ENCODE measurements at places on chromosomes 12 and 14. TPM values are rescaled to one million over a fixed set of nuclear protein-coding genes. Genes with fewer than 3 reads are reported as not detected.

GRCh38 chr12:1594006-1594260 is 448 bp downstream of the FBXL14 start:
- no peak for DNase-seq

CAPZA3 gene
- total RNA-seq = not detected

- DNase-seq = no peak
These were observed 4.0 kb downstream of the NCOR2 start for GRCh38 chr12:124563401-124563800.

- no peak for DNase-seq
These were observed 94.2 kb downstream of the TMEM117 start for GRCh38 chr12:43930032-43930431.

LTB4R gene
- total RNA-seq = 1.3 TPM

DNA sequence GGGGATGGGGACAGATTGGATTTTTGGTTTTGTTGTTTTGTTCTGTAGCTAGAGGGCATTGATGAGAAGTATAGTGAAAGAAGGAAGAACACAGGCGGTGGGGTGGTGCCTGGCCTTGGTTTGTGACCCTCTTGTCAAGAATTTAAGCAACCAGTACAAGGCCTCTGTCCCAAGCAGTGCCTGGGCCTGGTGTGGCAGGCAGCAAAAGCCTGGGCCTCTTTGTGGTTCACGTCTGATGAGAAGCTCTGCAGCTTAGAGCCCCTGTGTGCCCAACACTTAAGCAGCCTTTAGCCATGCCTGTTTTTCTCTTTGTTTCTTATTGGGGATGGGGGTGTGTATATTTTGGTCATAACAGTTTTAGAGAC is 98.0 kb downstream of the PPP2R5C start:
- DNase-seq = no peak

- DNase-seq = no peak
These were observed 61.1 kb downstream of the SMUG1 start for GRCh38 chr12:54127538-54128259.

DNA sequence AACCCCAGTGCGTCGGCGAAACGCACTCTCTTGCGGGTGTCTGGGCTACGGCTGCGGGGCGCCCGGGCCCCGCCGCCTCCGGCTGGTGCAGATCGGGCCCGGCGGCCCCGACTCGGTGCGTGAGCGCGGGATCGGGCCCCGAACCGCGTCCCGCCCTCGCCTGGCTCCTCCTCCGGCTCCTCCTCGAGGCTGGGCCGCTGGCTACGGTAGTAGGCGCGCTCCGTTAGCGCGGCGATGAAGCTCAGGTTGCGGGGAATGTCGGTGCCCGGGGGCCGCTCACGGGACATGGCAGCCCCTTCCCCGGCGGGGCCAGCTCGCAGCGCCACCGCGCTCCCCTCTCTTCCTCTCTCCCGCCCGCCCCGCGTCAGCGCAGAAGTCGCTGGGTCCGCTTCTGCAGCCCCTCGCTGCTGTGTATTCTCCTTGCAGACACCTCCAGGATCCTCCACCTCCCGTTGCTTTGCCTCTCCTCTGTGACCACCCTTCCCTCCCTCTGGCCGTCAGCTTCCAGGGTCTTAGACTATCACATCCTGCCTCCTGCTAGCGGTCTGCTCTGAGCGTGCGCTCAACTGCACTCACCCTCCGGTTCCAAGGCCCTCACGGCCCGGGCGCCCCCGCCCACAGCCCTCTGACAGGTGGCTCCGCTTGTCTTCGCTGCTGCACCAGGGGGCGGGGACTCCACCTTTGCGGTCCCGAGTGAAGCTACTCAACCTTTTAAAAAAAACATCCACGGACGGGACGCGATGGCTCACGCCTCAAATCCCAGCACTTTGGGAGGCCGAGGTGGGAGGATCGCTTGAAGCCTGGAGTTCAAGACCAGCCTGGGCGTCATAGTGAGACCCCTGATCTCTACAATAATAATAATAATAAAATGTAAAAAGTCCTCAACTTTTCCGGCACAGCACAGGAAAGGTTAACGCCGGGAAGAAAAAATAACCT is at the start of gene PPP1R3E:
PPP1R3E (minus strand) TSS at position 570 of the 936 bp plus-strand sequence; CDS start at position 287, 283 bp downstream.
- peak; percentile 28 for DNase-seq

GRCh38 chr14:55190906-55191202 is 531 bp downstream of the DLGAP5 start:
- peak; percentile 20 for DNase-seq

PTCSC3 gene
- total RNA-seq = not detected

- no peak for DNase-seq
These were observed 2.7 kb downstream of the BTBD6 start for GRCh38 chr14:105250986-105251385.

DNA sequence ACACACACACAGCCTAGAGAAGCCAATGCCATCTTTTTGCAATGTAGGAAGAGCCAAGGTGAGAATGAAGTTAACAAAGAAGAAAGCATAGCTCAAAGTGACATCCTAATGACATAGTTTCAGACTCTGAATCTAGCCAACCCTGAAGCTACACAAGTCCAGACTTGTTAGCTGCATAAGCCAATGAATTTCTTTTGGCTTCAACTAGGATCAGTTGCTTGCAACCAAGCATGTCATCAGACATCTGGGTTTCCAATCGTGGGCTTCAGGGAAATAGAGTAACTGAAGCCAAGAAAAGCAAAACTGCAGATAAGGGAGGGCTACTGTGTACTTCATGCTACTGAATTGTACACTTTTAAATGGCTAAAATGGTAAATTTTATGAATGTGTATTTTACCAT is 4.4 kb upstream of the GPHN start:
- no peak for DNase-seq

PHLDA1 gene
- total RNA-seq = 68.7 TPM

DDX23 gene
- 121 TPM for total RNA-seq

ZNF605 gene
- 5.0 TPM for total RNA-seq

DNA sequence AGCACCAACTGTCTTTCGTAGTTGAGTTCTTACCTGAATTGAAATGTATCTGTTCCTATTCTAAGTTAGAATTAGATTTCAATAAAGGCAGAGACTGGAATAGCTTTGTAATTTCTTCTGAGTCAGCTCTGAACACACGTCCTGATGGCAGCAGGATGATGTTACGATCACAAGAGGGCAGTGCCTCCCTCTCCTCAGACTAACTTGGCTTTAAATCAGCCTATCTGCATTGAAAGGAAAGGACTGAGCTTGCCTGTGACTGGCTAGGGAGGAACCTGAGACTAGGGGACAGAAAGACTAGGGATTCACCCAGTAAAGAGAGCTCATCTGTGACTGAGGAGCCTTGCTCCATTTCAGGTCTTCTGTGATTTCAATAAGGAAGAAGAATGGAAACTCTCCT is 323.7 kb upstream of the OR4E1 start:
- peak; percentile 17 for DNase-seq

DNA sequence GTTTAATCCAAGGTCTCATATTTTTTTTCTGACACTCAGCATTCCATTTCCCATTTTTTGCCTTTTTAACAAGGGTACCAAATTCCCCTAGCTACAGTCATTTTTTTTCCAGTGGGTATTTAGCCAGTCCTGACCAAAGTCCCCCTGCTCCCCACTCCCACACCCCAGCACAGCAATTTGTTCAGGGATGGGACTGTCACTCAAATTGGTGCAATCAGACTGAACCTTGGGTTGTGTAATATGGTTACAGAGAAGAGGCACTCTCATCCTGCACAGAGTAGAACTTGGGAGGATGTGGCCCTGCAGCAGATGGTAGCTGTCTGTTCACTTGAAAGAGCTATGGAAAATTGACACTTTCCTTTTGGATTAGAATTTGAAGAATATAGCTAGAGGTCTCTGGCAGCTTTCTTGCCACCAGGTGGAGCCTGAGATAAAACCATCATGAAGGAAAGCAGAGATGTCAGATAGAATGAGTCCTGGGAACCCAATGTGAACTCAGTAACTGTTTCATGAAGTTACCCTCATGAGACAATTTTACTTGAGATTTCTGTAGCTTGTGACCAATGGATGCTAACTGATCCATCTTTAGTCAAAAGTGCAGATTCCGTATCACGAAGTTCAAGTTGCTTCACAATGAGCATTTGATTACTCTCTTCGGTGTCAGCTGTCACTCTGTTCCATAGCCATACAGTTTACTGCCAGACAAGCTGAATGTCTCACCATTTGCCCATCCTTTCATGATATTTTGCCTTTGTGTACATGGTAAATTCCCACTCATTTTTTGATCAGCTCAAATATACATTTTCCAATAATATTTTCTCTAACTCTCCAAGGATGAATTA is 394.0 kb upstream of the SYT1 start:
- DNase-seq = peak; percentile 58

DNA sequence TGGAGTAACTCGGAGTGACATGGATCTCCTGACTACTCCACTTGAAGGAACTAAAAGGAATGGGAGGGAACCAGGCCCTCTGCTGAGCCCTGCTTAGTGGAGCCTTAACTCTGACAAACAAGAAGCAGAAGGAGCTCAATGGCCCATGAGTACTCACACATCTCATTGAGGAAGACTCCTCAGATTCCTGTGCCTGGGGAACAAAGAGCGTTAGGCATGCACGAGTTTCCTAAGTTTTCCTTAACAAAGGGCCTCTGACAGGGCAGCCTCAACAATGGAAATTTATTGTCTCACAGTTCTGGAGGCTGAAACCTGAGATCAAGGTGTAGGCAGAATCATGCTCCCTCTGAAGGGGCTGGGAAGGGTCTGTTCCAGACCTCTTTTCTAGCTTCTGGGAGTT is 185.7 kb upstream of the NTF3 start:
- DNase-seq = no peak

DNA sequence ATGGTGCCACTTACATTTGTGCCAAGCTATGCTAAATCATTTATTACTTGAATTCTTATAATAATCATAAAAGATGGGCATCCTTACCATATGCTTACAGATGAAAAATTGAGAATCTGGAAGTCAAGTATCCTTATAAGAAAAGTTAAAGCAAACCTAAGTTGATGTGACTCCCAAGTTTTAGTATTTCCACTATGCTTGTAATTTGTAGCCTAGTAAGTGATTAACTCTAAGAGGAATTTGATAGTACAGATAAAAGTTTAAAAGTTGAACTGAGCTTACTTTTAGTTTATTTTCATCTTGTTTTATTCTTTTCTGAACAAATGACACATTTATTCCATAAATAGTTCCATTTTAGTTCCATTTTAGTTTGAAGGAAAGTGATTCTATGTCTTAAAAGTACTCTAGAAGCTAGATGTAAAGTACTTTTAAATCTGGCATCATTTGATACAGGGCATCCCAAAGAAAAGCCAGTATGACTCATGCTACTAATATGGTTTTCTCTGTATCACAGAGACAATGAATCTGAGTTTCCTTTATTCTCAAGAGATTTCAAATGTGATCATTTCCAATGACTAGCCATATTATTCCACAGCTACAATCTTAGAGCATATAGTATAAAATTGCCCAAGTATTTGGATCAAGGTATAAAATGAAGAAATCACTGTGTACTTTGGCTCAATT is 596.0 kb downstream of the SLC16A7 start:
- peak; percentile 9 for DNase-seq

GRCh38 chr12:95262808-95263207 is 45.2 kb downstream of the VEZT start:
- no peak for DNase-seq

GRCh38 chr12:99418379-99418778 is 229.2 kb upstream of the GARIN6 start:
- no peak for DNase-seq

KERA gene
- not detected for total RNA-seq

DNA sequence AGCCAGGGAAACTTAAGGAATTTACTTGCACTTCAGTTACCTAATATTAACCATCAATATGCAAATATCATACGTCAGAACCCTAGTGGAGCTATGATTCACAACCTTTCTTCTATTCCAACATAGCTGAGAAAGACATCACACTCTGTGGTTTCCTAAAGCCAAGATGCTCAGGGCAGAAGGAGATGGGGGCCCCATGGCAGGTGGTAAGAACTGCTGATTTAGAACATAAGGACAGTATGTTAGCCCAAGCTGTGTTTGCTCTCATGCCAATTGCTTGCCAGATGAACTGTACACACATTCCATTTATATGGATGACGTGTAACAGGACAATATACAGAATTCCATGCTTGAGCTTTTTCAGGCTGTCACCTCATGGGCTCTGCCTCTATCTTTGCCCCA is 34.6 kb downstream of the HECTD4 start:
- peak; percentile 69 for DNase-seq

DNA sequence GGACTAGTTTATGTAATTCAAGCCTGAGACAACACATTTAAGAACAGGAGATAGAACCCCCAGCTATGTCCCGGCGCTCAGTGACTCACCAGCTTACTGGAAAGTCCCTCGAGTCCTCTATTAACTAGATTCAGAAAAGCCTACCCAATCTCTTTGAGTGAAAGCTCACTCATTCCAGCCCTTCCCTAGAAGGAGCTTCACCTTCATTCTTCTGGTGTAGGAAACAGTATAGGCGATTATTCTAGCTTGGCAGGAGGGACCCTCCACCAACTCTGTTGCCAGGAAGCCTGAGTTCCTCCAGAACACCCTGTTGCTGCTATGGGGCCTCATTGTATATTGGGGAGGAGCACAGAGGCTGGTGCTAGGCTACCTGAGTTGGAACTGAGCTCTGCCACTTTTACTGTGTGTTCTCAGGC is 57.2 kb upstream of the AEBP2 start:
- peak; percentile 95 for DNase-seq

DNA sequence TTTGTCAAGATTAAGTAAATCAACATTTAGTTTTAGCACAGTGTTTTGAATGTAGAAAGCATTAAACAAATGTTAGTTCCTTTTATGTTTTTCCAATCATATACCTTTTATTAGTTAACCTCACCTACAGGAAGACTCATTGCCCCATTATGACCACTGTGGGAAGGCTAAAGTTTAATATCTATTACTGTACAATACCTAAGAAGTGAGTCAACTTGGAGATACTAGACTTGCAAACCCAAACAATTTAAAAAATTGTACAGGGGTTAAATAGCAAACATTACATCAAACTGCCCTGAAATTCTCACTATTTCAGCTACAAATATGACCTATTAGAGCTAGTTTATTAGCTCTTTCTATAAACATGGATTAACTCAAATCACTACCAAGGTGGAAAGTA is 8.6 kb upstream of the G2E3 start:
- DNase-seq = peak; percentile 62

GRCh38 chr12:102769323-102769916 is 147.6 kb downstream of the PAH start:
- DNase-seq = peak; percentile 31

- no peak for DNase-seq
These were observed 33.1 kb upstream of the OASL start for GRCh38 chr12:121072147-121072546.

GRCh38 chr12:77343291-77343690 is 277.9 kb upstream of the E2F7 start:
- DNase-seq = no peak
